ENCODE measurements at places on chromosomes 4 and X.

GRCh38 chr4:48196758-48197504 is 62.9 kb upstream of the TXK start:
- DNase-seq: no peak

DNA sequence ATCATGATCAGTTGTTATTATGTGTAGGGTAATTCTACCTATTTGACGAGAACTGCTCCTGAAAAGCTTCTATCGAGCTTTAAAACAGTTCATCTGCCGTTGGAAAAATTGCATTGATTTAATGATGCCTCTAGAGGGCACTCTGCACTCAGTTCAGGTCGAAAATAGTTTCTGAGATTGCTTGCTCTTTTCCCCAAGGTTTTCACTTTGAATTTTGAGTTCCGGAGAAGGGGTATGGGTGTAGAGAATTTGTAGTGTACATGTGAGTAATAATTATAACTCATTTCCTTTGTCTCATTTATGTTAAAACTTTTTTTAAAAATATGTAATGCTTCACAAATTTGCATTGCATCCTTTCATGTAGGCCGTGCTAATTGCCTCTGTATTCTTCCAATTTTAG is 28.4 kb upstream of the TNIP3 start:
- DNase-seq: no peak

- no peak for DNase-seq
These were observed 28.6 kb upstream of the OGT start for GRCh38 chrX:71504346-71504745.

DNA sequence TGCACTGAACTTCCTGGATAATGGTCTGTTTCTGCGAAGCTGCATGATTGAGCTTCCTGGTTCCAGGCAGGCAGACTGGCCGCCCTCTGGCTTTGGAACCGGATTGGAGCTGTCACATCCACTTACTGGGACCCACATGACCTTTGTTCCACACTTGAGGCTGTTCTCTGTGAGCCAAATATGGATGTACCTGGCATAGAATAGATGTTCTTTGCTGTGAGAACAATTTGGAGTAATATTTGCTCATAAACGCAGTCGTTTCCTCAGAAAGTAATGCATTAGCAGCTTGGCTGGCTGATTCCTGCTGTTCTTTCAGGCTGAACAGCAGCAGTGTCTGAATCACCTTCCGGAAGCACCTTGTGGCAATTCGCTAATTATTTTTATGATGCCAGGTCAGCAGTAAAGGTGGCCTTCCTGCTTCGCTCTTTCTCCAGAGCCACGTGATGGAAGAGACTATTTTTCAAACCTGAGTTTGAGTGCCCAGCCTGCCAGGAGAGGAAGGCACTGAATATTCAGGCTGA is 78.1 kb upstream of the BOD1L1 start:
- DNase-seq: no peak

DNA sequence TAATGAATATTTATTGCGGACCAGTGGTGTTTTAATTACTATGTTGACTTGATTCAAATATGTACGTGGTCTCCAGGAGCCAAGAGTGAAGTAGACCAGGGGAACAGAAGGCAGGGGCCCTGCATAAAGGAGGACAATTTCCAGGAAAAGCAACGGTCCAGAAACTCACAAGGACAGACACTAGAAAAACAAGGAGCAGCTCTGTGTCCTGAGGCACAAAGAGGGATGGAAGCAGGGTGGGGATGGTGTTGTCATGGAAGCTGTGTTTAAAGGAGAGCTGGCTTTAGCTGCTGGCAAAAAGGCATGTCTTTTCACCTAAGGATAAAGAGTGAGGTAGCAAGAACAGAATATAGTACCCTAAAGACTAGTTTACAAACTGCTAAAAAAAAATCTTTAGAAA is 254.1 kb upstream of the TENM3 start:
- DNase-seq: no peak

DNA sequence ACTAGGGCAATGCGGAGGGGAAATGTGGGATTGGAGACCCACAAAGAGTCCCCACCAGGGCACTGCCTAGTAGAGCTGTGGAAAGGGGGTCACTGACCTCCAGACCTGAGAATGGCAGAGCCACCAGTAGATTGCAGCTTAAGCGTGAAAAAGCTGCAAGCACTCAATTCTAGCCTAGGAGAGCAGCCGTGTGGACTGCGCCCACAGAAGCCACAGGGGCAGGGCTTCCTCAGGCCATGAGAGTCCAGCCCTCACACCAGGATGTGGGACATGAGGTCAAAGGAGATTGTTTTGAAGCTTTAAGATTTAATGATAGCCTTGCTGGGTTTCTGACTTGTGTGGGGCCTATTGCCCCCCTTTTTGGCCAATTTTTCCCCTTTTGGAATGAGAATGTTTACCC is 379.0 kb downstream of the INPP4B start:
- DNase-seq: no peak

- no peak for DNase-seq
These were observed 147.5 kb downstream of the NPFFR2 start for GRCh38 chr4:72179342-72179741.

DNA sequence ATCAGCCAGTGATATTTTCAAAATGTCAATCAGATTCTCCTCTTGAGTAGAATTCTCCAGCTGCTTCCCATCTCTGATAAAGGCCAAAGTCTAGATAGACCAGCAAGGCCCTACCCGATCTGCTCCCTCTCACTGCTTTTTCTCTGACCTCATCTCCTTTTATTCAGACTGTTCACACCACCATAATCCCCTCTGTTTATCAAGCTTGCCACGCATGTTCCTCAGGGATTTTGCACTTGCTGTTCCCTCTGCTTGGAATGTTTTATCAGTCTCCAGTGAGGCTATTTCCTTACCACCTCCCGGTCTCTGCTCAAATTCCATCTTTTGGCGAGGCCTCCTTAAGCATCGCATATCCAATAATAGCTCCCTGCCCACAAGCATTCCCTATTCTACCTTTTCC is 20.1 kb downstream of the NOCT start:
- DNase-seq: no peak

DNA sequence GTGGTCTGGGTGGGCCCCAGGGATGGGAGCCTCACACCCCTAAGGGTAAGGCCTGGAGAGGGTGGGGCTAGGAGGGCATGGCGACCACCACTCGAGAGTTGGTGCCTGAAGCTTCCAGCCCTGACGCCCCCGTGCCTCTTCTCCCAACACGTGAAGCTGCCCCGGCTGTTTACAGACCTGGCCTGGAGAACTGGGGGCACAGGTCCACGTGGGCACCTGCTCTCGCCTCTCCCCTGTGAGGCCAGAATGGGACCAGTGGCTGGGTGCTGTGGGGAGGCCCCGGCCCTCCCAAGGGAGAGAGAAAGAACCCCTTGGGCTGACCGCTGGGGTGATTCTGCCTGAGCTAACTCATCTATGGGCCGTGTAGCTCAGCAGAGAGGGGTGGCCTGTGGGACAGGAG is 15.5 kb downstream of the NAT8L start:
- DNase-seq: no peak

DNA sequence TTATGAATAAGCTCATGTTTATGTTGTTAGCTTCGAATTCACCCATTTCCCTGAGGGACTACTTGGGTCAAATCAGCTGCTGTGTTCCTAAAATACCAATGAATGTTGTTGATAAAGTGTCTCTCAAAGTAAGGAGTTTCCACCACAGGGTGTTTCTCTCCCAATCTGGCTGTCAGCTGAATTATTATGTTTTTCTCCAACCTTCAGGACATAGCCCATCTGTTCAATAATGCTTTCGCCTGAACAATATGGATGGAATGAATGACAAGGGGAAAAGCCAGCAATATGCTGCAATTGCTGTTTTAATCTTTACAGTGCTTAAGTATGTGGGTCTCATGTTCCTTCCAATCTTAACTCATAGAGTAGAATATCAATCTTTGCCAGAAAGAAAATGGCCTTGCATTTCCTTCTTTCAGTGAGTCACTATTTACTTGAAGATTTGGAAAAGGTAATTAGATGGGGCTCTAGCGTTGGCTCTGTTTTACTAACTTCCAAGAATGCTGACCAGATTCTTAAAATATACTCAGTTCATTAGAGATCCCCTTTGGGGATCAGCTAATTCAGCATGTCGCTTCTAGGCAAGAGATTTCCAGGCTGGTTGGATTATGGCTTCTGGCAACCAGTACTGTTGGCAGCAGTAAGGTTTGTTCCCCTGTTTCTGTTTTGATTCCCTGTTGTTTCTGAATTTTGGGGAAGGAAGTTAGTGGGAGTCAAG is 410.5 kb downstream of the PPP3CA start:
- DNase-seq: no peak

DNA sequence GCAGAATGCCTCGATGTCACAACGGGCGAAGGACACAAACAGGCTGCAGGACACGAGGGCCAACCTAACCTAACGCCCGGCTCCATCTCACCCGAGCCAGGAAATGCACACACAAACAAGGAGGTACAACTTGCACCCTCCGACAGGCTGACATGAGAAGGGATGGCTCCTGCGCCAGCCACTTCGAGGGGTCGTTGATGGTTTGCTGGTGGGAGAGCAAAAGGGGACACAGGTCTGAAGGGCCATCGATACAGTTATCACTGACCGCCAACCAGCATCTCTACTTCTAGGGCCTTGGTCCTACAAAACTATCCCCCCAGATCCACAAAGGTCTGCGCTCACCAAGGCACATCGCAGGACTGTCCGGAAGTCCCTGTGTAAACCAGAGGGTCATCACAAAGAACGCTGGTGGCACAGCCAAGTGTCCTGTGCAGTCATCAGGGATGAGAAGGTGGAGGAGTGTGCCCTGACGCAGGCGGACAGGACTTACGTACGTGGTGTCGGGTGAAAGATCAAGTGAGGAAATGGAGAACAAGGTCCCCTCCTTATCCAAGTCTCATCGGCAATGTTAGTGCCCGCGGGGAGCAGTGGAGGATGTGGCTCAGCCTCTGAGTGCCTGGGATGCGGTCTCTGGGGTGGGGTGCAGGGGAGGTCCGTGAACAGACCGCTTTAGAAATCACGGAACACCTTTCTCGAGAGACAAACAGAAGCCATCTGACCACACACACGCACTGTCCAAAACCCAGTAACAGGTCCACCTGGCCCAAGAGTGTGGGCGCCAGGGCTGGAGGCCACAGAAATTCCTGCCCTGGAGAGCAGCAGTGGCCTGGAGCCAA is 7.0 kb downstream of the MXD4 start:
- DNase-seq: no peak

GRCh38 chrX:71118985-71119535 is 664 bp downstream of the MED12 start:
- DNase-seq: no peak

- no peak for DNase-seq
These were observed 734.3 kb downstream of the STIM2 start for GRCh38 chr4:27594922-27595321.

GRCh38 chr4:87491436-87491835 is 37.7 kb downstream of the SPARCL1 start:
- DNase-seq: no peak

GRCh38 chrX:19072372-19072771 is 49.9 kb downstream of the ADGRG2 start:
- no peak for DNase-seq

- DNase-seq: no peak
These were observed 13.7 kb downstream of the RWDD4 start for GRCh38 chr4:183645326-183645725.

DNA sequence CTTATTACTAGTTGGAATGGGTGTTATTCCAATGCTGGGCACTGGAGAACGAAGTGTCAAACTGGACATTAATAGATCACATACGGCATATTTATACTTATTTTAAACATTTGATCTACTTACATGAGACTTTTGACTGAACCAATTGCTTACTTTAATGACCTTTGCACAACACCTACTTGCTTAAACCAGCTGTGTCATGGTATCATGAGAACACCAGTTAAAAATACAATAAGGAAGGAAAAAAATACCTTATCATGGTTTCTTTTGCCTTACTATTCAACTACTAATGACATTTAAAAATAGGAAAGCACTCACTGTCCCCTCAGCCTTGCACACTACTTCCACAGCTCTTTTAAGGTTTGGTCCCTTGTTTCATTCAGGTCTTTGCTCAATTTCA is 146.9 kb downstream of the FAM13A start:
- DNase-seq: no peak

DNA sequence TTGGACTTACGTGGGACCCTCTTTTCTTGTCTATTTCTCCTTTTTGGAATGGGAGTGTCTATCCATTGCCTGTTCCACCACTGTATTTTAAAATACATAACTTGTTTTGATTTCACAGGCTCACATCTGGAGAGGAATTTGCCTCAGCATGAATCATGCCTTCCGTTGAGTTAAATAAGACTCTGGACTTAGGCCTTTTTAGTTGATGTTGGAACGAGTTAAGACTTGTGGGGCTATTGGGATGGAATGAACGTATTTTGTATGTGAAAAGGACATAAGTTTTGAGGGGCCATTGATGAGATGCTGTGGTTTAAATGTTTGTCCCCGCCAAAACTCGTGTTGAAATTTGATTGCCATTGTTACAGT is 66.2 kb downstream of the BEX3 start:
- no peak for DNase-seq

- DNase-seq: no peak
These were observed 101.1 kb downstream of the MID1 start for GRCh38 chrX:10519278-10519677.

DNA sequence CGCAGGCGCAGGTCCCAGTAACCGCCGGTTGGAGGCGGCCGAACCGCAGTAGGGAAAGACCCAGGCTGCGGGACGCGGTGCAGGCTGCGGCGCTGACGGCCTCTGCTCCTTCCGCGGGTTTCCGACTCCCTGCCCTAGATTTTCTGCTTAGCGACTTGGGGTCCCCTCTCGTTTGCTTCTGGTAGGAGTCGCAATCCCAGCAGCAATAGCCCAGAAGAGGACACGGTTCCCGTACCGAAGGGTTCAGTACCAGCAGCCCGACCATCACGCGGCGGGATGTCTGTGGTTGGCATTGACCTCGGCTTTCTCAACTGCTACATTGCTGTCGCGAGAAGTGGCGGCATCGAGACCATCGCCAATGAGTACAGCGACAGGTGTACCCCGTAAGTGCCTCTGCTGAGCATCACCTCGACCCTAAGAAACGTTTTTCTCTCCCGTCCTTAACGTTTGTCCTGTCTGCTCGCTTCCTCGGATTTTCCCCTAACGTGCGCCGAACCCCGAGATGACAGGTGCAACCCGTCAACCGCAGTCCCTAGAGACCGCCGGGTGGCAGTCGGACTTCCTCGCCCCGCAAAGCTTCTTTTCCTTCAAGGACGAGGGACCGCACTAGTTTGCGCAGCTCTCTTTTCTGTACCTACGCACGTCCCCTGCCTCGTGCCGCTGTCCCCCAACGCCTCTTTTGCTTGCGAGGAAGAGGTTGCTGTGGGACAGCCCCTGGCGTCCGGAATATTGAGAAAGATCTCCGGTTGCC is at the start of gene HSPA4L:
HSPA4L (plus strand) TSS at position 48 of the 751 bp plus-strand sequence; CDS start at position 277, 229 bp downstream.
- no peak for DNase-seq

DNA sequence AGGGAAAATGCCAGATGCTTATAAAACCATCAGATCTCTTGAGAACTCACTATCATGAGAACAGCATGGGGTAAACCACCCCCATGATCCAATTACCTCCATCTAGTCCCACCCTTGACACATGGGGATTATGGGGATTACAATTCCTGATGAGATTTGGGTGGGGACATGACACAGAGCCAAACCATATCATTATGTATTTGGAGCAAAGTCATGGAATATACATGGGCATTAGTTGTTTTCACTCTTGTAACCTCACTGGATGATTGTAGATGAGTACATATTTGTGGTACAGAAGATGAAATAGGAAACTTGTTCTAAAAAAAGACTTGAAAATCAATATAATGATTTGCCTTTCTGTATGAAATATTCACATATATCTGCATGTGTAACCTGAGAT is 674.5 kb upstream of the BOD1L1 start:
- no peak for DNase-seq

GRCh38 chr4:26116057-26116456 is 202.0 kb downstream of the SMIM20 start:
- no peak for DNase-seq

GRCh38 chr4:112766422-112766821 is 129.5 kb downstream of the LARP7 start:
- no peak for DNase-seq

GRCh38 chr4:159743971-159744370 is 641.1 kb downstream of the RAPGEF2 start:
- DNase-seq: no peak
